ENCODE measurements at places on chromosomes 5 and 9. TPM values are rescaled to one million over a fixed set of nuclear protein-coding genes. Genes with fewer than 3 reads are reported as not detected.

NEUROG1 gene
- total RNA-seq = not detected

SMIM33 gene
- total RNA-seq = not detected

PPP2R2B gene
- total RNA-seq = 68.3 TPM

- no peak for DNase-seq
Observed at GRCh38 chr5:111248571-111248970, 24.4 kb downstream of the CAMK4 start.

DNA sequence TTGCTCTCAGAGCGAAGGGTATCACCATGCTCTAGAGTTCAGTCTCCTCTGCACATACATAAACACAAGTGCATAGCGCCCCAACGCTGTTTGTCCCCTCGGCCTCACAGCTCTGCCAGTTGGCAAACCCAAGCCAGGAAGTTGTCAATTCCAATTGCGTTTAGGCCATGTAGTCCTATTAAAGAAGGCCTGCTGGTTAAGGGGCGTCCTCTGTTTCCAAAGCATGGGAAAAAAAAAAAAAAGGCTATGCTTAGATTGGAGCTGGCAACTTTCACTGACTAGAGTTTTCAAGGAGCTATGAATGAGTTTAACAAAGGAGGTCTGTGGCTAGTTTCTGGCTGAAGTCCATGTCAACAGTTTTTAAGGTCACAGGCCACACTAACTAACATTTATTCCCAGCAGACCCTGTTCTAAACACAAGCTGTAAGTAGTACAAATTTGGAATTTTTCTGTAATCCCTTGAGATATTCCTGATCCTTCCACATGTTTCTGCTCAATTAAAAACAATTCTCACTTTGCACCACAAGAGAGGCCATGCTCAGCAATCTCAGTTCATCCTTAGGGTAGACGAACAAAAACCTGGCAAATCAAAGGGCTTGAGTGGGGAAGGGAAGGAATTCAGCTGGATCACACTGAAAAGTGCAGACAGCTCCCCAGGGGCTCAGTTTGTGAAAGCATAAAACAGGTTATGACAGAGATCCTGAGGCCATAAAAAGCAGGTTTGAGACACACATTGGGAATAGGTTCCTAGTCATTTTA, 187.7 kb downstream of the DENND1A start:
- no peak for DNase-seq

- no peak for DNase-seq
Observed at GRCh38 chr5:68303754-68304420, 88.3 kb downstream of the PIK3R1 start.

All from natural killer cell (primary cell).